Activated naive CD4-positive, alpha-beta T cell treated with anti-CD3 and anti-CD28 coated beads, Interleukin-2, amount 50 U/mL, for 72 hours (primary cell): ENCODE measurements at places on chromosomes 7 and 10. TPM values are rescaled to one million over a fixed set of nuclear protein-coding genes. Genes with fewer than 3 reads are reported as not detected.

DNA sequence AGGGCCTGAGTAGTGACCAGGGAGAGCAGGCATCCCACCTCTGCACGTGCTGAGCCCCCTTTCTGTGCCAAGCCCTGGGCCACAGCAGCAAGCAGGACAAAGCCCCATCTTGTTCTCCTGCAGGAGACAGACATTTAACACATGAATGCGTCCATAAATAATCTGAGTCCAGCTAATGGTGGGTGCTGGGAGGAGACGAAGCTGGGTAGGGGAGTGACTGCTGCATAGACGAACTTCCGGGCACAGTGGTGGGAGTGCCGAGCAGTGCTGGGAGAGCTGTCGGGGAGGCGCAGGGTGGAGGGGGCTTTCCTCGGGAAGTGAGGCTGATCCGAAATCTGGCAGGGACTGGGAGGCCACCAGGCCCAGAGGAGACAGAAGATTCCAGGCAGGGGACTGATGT, 35.2 kb upstream of the SLC29A3 start:
- no peak for DNase-seq

GRCh38 chr10:7945034-7945433, 109.5 kb upstream of the GATA3 start:
- DNase-seq: no peak

VWC2 gene
- not detected for total RNA-seq

TLX1 gene
- total RNA-seq: not detected
